ENCODE measurements at places on chromosomes 13 and 19.

DNA sequence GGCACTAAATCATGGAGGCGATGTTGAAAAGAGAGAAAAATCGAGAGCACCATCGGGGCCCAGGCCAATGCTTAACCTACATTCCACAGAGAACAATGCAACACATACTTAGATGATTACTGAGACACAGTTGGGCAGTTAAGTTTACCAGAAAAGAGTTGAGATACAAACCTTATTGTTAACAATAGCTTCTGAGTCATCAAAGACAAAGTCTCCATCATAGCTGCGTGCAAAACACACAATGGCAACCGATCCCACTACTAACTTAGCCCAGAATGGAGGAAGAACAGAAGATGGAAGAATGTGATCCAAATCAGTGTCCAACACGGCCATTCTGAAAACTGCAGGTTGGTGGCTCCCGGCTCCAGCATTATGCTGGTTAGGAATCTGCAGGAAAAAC, 6.2 kb downstream of the TMTC4 start:
- DNase-seq, result peak; percentile 57

DNA sequence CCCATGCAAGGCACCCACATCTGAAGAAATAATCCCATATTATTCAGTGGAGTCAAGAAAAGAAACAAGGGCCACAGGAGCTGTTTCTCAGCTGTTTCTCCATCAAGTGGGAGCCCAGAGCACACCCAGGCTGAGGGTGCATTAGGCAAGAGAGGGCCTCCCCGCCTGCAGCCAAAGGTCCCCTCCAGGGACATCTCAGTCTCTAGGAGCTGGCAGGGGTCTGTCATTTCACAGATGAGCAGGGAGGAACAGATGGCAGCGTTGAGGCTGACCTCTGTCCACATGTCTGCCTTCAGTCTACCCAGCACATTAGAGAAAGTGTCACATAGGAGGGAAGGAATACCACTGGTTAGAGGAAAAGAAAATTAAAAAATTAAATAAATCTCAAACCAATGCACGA, 157.7 kb downstream of the ZNF536 start:
- no peak for DNase-seq

DNA sequence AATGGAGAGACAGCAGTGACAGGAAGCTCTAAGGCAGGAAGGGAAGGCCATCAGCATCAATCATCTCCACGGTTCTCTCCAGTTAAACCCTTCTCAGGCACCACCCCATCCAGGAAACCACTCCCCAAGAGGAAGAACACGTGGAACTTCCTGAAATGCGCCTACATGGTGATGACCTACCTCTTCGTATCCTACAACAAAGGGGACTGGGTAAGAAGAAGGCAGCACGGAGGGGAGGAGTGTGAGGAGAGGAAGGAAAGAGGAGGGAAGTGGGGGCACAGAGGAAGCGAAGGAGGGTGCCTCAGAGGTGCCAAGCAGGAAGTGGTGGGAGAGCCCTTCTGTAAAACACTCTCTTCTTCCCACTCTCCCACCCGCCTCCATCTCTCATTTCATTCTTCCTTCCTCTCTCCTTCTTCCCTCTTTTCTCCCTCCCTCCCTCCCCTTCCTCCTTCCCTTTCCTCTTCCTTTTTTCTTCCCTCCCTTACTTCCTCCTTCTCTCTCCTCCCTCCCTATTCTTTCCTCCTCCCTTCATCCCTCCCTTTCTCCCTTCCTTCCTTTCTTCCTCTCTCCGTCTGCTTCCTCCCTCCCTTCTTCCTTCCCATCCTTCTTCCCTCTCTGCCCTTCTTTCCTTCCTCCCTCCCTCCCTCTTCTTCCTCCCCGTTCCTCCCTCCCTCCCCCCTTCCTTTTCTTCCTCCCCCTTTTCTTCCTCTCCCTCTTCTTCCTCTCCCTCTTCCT, 12.6 kb downstream of the ZSCAN5A start:
- DNase-seq, result peak; percentile 7

GRCh38 chr19:2132731-2133490, 18.5 kb downstream of the AP3D1 start:
- no peak for DNase-seq

- peak; percentile 76 for DNase-seq
Measured at GRCh38 chr19:51690454-51691073, 2.6 kb upstream of the SPACA6 start.

DNA sequence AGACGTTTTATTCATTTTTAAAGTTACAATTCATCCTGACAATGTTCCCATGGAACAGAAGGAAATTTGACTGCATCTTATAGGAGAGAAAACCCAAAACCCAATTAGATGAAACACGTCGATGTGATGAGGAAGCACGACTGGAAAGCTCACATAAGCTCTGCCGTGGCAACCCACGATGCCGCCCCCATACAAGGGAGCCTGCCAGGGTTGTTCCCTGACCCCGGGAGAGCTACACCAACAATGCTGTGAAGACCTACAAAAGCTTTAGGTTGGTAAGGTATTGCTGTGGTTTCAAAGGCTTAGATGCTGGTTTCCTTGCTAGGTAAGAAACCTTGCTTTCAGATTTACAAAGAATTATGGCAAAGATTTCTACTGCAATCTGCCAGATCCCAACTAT, 393.1 kb downstream of the KLF12 start:
- no peak for DNase-seq

DNA sequence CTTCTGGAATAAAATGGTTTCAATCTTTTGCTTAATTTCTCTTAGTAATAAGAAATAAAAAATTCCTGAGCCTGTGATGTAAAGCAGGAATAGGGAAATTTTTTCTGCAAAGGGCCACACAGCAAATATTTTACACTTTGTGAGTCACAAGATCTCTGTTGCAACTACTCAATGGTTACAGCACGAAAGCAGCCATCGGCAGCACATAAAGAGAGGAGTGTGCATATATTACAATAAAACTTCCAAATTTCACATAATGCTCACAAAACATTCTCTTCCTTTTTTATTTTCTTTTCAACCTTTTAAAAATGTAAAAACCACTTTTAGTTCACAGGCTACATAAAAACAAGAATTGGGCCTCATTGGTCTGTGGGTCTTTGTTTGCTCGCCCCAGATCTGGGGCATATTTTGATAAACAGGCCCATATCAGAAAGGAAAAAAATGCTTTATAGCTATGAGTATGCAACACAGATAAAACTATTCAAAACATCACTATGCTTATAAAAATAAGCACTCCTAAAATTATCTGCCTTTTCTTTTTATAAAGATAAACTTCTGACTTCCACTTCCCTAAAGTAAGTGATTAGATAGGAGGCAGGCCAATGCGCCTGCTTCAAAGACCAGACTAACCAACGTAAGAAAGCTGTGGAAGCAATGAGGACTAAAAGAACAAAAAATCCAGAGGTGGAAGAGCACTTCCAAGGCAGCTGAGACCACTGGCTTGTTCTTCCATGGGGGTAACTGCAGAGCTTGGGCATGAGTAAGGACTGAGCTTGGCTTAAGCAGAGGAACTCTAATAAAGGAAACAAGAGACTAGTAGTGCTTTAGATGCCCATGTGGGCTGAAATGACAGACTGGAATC, 26.5 kb downstream of the MYCBP2 start:
- peak; percentile 75 for DNase-seq

DNA sequence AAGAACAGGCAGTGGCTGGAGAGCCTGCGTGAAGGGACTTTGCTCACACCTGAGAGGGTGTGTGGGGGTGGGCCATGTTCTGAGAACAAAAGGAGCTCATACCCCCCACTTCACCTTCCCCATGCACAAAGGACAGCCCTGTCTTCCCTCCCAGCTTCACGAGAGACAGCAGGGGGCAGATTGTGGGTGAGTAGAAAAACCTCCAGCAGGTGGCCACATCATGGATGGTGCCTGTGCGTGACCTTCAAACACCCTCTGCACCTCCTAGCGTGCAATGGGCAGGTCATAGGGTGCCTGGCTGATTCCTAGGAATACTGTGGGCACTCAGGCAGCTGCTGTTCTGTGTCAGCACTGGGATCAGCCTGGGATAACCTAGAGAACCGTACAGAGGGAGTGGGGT, 36.3 kb upstream of the PSG9 start:
- no peak for DNase-seq

DNA sequence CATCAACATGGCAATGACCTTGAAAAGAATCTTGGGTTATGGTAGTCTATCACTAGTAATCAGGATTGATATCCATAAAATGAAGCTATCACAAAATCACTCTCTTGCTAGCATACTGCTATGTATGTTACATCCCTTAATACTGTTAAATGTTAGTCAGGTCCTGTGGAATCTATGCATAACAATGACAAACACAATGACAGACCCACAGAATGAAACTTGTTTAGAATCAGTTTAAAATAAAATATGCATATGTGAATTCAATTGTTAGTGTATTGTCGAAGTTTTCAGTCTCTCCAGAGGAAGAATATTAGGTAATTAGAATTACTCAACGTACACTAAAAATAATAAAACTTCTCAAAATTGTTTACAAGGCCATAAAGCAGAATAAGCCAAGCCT, 137.6 kb downstream of the DACH1 start:
- DNase-seq, result no peak

DNA sequence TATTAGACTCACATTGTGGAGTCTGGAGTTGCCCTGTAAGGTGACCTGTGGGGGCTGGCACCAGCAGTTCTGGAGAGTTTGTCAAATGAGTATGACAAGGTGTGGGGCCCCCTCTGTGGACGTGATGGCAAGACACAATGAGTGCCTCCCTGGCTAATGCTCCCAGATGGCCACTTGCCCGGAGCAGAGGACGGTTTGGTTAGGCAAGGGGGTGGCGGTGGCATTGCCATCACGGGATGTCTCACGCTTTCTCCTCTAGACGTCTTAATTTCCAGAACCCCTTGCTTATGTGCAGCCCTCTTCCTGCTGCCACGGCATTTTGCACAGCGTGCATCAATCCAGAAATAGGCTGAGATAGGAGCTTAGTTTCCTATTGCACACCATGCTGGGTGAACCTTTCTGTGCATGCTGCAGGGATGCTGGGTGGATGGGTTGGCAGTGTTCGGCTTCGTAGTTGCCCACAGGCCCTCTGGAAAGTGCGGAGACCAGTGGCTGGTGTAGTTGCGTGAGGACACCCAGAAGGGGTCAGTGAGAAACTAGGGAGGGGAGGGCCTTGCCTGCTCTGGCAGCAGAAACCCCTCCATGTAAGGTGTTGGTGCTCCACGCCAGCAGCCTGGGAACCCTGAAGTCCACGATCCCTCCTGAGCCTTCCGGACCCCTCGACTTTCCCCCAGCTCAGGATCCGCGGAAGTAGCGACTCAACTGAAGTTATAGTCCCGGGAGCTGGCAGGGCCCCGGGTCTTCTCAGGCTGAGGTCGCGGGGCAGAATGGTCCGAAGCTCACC, 18.1 kb upstream of the LRP3 start:
- no peak for DNase-seq

- DNase-seq, result peak; percentile 59
Measured at GRCh38 chr13:23980160-23980551, 82.9 kb upstream of the C1QTNF9B start.

DNA sequence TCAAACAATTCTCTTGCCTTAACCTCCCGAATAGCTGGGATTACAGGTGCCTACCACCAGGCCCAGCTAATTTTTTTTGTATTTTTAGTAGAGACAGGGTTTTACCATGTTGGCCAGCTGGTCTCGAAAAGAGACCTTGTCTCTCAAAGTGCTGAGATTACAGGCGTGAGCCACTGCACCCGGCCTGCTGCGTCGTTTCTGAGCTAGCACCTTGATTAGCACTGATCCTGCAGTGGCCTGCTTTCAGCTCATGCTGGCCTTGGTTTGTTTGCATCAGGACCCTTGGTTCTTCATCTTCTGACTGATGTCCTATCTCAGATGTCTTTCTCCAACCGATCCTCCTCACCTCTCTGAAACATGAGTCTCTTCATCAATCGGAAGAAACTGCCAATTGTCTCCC, 4.9 kb upstream of the TFDP1 start:
- DNase-seq, result no peak

GRCh38 chr13:68174893-68175292, 944.8 kb upstream of the PCDH9 start:
- DNase-seq, result no peak
